ENCODE measurements at places on chromosomes 2 and 18. TPM values are rescaled to one million over a fixed set of nuclear protein-coding genes. Genes with fewer than 3 reads are reported as not detected.

Gene GPR155
- 20.4 TPM for total RNA-seq

Gene STK39
- total RNA-seq, result 29.8 TPM

- no peak overlapping the region for H3K4me3 ChIP-seq
- no peak overlapping the region for H3K27ac ChIP-seq
- H3K27me3 ChIP-seq, result no peaks in the 10 kb centered on the region
- no peak for DNase-seq
- peaks cover 100% of the 10 kb centered on the region for H3K36me3 ChIP-seq
- no peaks in the 10 kb centered on the region for H3K4me1 ChIP-seq
These were observed 27.9 kb downstream of the GPR45 start for GRCh38 chr2:105269426-105269825.

GRCh38 chr18:27843783-27844777 lies 332.9 kb downstream of the CDH2 start:
- no peak overlapping the region for H3K4me3 ChIP-seq
- no peaks in the 10 kb centered on the region for H3K4me1 ChIP-seq
- no peak overlapping the region for H3K27ac ChIP-seq
- H3K27me3 ChIP-seq, result no peaks in the 10 kb centered on the region

GRCh38 chr2:41187376-41188122 lies 735.7 kb upstream of the SLC8A1 start:
- H3K4me1 ChIP-seq, result no peaks in the 10 kb centered on the region
- no peaks in the 10 kb centered on the region for H3K27me3 ChIP-seq
- H3K4me3 ChIP-seq, result no peak overlapping the region
- no peaks in the 10 kb centered on the region for H3K36me3 ChIP-seq
- DNase-seq, result peak; percentile 24
- H3K27ac ChIP-seq, result no peak overlapping the region
